AG09319 (cell line): ENCODE measurements at places on chromosomes 4 and X.

DNA sequence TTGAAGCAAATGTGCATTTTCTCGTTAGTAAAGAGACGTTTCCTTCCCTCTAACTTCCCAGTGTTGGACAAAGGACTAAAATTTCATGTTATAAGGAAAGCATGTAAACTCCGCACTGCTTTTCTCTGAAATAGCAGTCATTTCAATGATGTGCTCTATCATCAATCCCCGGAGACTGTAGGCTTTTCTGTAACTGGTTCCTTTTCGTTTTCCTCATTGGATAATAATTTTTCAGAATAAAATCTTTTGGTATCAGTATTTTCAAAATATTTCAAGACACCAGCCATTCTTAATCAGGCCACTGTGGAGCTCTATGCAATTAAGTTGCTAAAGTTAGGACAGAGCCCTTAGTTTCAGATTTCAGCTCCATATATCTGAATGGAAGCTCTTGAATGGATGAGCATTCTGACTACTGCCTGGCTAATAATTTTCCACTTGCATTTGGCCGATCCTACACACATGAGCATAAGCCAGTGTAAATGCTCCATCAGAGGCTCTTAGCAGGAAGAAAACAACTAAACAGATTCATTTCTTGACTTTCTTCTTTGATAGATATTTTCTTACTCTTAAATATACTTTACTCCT, 157.7 kb downstream of the CHIC2 start:
- DNase-seq: no peak

- DNase-seq: no peak
These were observed 891 bp downstream of the TLR2 start for GRCh38 chr4:153684971-153685371.

- DNase-seq: no peak
These were observed 17.2 kb downstream of the ABHD18 start for GRCh38 chr4:127982445-127982844.

DNA sequence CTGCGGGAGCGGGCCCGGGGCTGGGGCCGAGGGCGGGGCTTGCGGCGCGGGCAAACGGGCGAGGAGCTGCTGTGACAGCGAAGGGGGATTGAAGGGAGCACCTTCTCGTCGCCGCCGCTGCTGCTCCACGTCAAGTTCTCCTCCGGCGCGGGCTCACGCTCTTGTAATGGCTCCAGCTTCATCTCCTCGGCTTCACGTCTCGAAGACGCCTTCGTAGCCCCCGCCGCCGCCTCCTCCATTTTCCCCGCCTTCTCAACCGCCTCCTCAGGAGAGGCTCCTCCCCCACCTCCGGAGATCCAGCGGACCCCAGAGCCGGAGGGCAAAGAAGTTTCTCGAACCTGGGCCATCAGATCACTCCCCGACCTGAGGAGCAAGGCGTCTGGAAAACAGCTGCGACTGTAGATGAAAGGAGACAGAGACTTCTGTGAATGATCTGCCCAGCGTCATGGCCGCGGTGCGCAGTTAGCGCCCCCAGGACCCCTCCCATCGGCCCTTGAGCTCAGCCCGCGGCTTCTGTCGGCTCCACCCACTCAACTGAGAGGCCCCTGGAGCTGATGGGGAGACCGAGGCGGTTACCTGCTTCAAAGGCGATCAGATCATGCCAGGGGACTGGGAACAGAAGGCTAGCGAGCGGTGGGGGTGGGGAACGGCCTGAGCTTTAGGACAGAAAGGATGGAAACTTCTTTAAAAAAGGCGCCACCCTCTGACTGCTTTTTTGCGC, 895 bp downstream of the USP51 start:
- no peak for DNase-seq

DNA sequence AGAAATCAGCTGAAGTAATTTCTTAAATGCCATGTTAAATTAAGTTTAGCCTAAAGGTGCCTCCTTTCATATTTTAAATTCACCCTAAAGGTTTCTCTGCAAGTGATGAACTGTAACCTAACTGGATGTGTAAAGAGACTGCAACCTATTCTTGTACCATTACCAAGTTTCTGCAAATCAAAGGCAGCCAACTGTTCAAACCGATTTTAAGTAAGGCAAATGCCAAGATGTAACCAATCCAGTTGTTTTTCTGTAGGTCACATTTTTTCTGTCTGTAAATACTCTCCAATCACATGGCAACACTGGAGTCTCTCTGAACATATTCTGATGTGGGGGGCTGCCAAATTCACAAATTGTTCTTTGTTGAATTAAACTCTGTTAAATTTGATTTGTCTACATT, 42.4 kb upstream of the FGF2 start:
- no peak for DNase-seq

- no peak for DNase-seq
These were observed 489.7 kb upstream of the GNPDA2 start for GRCh38 chr4:45215976-45216542.

DNA sequence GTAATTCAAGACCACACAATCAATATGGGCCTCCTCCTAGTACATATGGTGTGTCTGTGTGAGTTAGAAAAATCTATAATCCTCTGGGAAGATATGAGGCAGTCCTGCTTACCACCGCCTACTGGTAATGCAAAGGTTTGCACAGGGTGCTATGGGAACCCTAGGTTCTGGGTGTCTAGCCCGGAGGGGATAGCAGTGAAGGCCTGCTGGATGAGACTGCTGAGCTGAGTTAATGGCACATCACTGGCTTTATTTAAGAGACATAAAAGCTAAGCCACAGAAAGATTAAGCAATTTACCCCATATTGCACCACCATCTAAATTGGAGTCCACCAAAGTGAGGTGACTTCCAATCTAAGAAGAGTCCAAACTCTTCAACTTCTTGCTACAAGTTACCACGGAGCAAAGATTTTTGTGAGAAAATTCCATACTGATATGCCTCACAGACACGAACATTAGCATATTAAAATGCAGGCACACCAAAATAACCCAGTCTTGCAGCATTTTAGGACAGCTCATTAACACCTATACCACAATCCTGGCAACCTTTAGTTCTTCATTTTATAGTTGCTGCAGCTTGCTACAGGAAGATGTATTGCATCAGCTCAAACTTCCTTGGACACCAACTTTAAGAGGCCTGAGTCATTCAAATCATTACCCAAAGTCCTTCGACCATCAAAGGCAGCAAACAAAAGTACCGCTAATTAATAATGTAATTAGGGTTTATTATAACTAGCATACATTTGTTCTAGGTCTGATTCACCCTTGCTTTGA, 13.7 kb downstream of the DGKK start:
- DNase-seq: no peak
